ENCODE measurements at places on chromosomes 6 and 20.

- no peak for DNase-seq
These were observed 66.6 kb downstream of the CDKAL1 start for GRCh38 chr6:20600831-20601230.

GRCh38 chr6:157667211-157668008, 155.6 kb upstream of the SNX9 start:
- peak; percentile 58 for DNase-seq

DNA sequence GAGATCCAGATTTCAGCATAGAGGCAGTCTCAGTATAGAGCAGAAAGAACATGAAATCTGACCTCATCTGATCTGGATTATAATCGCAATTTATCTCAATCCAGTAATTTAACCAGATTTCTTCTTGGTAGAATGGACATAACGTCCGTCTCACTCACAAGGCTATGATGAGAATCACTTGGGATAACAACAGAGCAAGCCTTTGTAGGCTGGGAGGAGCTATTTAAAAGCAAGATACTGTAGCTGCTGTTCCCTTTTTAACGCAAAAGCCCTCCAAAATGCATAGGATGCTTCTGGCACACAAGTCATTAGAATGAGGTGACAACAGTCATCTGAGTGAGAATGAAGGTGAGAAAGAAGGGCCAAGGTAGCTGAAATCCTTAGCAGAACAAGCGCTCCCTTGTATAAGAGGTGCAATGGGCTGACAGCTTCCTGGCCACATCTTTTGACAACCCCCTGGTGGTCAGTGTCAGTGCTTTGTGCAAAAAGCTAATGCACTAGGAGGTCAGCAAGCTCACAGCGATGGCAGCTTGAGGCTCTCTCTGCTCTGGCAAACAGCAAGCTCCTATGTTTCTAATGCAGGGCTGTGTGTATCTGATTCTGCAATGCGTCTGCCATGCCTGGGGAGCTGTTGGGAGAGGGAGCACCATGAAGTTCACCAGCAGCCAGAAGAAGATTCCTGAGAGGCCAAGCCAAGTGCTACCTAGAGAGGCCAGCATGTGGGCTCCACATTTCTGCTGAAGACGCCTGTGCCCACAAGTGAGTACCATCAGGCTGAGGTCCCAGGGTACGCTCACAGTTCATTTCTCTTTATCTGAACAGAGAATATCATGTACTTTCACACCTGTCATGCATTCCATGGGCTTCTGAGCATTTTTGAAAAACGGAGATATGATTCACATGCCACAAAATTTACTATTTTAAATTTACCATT, 16.2 kb downstream of the METTL24 start:
- no peak for DNase-seq

DNA sequence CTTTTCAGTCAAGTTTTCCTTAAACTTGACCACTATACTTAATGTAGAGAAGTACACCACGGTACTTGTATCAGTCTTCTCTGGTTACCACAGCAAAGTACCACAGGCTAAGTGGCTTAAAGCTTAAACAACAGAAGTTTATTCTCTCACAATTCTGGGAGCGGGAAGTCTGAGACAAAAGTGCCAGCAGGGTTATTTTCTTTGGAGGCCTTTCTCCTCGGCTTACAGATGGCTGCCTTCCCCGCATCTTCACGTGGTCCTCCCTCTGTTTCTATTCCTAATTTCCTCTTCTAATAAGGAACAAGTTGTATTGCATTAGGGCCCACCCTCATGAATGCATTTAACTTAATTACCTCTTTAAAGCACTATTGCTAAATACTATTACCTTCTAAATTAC, 258.0 kb downstream of the PLCB1 start:
- no peak for DNase-seq

GRCh38 chr6:163923658-163924411, 509.3 kb downstream of the QKI start:
- DNase-seq: no peak

DNA sequence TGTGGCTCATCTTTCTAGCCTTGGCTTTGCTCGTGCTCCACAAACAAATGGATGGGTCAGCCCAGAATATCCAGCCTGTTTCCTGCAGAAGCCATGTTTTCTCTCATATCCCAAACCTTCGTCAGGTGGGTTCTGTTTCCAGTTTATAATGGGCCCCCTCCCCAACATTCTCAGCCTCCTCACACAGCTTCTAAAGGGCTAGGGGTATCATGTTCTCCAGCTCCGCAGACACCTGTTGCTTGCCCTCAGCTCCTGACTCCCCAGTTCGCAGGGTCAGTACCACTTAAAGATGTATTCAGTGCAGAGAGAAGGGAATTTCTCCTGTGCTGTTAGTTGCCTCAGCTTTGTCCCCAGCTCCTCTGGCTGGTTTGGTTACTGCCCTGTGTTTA, 447.3 kb upstream of the JARID2 start:
- no peak for DNase-seq

- no peak for DNase-seq
These were observed 7.1 kb downstream of the XKR7 start for GRCh38 chr20:31974951-31975487.

GRCh38 chr6:111679126-111679858, 73.6 kb upstream of the TRAF3IP2 start:
- DNase-seq: no peak

- DNase-seq: peak; percentile 56
These were observed 108.5 kb downstream of the LY86 start for GRCh38 chr6:6696867-6697531.

GRCh38 chr6:72040111-72040510, 153.8 kb downstream of the RIMS1 start:
- DNase-seq: no peak

GRCh38 chr6:157289764-157290163, 33.6 kb downstream of the TMEM242 start:
- DNase-seq: no peak

GRCh38 chr6:90502866-90503407, 83.9 kb downstream of the MAP3K7 start:
- DNase-seq: no peak

- no peak for DNase-seq
These were observed 60.7 kb upstream of the SYNCRIP start for GRCh38 chr6:85703406-85703805.

DNA sequence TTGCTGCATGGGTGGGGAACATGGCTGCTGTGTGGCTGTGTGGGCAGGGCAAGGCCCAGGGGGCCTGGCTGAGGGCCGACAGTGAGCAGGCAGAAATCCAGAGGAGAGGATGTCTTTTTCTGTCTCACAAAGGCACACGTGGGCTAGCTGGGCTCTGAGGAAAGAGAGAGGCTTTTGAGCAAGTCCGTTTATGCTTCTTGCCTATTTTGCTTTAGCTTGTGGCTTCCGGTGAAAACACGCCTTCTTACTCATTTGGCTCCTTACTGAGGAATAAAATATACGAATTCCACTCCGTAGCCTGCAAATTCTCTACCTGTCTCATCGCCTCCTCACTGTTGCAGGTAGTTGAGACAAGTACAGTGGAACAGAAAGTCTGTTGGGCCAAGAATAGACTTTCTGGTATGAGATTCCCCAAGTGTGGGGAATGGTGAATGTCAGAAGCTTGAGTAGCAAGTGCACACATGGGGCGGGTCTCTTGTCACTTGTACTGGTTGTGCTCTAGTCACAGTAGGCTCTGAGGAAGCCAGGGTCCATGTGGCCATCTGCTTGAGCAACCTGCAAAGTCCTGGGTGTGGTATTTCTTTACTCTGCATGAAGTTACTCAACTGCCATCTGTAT, 28.4 kb downstream of the WRNIP1 start:
- peak; percentile 28 for DNase-seq

- no peak for DNase-seq
These were observed 72.0 kb upstream of the BACH2 start for GRCh38 chr6:90368601-90369000.

GRCh38 chr6:111711984-111712752, 106.5 kb upstream of the TRAF3IP2 start:
- DNase-seq: no peak

DNA sequence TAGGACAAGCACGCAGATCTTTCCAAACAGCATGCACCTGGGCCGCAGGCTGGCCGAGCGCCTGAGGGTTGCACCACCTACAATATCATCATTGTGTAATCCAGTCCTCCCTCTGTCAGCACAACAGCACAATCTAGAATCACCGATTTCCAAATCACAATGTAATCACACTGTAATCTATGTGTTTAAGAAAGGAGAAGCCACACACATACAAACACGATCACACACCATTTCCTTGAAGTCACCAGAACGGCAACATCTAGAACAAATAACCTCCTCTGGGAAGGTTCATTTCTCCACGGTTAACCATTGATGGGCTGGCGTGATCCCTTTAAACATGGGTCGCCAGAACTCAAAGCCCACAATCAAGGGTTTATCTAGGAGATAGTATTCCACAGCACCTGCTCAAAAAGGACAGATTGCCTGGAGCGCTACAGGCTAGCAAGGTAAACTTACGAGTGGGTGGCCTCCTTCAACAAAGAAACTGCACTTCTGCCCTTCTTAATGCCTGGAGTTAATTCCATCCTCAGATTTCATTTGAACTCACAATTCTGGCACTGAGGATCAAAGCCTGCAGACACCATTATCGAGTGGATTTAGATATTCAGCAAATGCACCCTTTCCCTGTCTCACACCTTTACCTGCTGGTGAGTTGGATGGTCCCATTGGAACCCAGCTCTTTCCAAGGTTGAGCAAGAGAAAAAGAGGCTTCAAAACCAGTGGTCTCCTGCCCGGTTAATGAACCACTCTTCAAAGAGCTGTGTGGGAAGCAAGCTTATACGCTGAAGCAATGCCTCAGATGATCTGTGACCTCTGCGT, 83.8 kb upstream of the FOXQ1 start:
- DNase-seq: no peak

GRCh38 chr20:59421920-59422637, 121.7 kb downstream of the EDN3 start:
- no peak for DNase-seq

DNA sequence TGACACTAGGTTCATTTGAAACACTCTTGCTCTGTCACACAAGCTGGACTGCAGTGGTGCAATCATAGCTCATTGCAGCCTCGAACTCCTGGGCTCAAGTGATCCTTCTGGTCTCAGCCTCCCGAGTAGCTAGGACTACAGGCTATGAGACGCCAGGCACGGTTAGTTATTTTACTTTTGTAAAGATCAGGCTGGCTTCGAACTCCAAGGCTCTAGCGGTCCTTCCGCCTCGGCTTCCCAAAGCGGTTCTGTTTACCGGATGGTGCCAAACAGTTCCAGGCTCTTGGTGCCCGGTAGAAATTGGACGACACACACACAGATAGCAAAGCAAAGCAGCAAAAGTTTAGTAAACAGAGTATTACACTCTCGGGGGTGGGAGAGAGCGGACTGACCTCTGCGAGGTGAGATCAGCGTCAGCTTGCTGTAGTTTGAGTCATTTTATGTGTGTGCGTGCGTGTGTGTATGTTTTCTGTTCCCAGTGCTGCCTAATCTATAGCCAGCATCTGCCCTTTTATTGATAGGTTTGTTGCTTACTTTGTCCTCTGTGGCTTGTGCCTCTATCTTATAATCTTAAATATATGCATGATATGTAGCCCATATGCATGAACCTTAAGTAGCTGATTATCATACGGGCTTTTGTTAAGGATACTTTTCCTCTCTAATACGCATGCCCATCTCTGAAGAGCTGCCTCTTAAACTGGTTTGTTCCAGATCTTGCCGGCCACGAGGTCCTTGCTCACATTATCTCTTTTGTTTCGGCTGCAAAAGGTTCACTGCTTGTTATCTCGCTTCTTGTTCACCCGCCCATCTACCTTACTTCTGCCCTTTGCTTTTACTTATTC, 75.2 kb downstream of the OR2B2 start:
- peak; percentile 60 for DNase-seq

- DNase-seq: no peak
These were observed 82.4 kb downstream of the MAP3K4 start for GRCh38 chr6:161073930-161074329.

DNA sequence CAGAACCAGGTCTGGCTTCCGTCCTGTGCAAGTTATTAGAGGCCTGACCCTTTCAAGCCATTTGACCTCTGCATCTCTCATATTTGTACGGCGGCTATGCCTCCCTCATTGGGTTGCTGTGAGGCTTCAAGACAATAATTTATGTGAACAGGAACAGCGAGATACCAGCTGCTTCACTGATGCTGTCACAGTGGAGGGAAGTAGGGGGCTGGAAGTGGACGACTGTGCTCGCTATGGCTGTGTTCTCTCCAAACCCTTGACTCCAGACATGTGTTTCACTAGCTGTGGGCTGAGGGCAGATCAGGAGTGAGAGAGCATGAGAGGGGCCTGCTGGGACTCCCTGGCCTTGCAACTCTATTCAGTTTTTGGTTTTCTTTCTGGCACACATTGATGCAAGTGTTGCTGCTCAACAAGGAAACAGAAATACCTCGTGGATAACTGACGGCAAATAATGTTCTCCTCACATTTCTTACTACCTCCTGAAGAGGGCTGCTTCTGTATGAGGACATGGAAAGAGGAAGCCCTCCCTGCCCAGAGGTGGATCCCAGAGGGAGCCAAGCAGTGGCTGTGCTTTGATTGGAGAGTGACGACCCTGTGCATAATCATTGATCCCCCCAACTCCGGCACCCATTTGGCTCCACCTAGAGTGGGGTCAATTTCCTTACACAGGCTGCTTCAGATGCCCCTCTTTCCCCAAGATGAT, 34.7 kb upstream of the SCP2D1 start:
- no peak for DNase-seq

GRCh38 chr6:131285548-131285947, 150.3 kb downstream of the AKAP7 start:
- no peak for DNase-seq

- no peak for DNase-seq
These were observed 44.9 kb downstream of the SNAI1 start for GRCh38 chr20:50027611-50028105.

GRCh38 chr6:166343150-166343487, 774 bp upstream of the SFT2D1 start:
- no peak for DNase-seq

- no peak for DNase-seq
These were observed 104.8 kb downstream of the AGPAT4 start for GRCh38 chr6:161169035-161169434.

GRCh38 chr20:58224974-58225373, 3.5 kb downstream of the ANKRD60 start:
- DNase-seq: no peak

DNA sequence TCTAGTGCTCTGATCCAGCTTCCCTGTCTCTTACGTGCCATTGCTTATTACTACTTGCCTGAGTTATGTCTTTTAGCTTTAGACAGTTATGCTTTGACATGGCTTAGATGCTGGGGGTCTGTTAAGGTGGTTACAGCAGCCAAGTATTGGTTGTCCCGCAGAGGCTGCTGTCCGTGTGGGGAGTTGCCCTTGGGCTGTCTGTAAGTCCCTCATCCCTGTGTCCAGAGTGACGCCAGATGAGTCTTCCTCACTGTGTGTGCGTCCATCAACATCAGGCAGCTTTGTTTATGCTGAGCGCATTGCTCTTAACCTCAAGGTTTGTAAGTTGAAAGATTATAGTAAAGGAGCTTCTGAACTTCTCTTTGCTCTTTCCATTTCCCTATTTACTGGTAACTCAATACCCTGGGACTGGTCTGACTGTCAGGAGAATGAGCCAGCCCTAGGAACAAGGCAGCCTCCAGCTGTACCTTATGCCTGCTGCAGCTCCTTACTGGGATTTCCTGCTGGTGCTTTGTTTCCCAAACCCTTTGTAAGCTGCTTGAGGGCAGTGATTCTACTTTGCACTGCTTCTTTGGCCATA, 7.2 kb downstream of the FAM120B start:
- DNase-seq: no peak

- DNase-seq: no peak
These were observed 33.4 kb downstream of the DHX35 start for GRCh38 chr20:38995536-38996044.

All from stimulated activated CD4-positive, alpha-beta T cell treated with anti-CD3 and anti-CD28 coated beads, Interleukin-2, amount 100 ng/mL, for 24 hours (primary cell).